ENCODE measurements at places on chromosomes 6 and 20.

- no peak for DNase-seq
Observed at GRCh38 chr6:129835691-129836090, 25.4 kb downstream of the TMEM244 start.

DNA sequence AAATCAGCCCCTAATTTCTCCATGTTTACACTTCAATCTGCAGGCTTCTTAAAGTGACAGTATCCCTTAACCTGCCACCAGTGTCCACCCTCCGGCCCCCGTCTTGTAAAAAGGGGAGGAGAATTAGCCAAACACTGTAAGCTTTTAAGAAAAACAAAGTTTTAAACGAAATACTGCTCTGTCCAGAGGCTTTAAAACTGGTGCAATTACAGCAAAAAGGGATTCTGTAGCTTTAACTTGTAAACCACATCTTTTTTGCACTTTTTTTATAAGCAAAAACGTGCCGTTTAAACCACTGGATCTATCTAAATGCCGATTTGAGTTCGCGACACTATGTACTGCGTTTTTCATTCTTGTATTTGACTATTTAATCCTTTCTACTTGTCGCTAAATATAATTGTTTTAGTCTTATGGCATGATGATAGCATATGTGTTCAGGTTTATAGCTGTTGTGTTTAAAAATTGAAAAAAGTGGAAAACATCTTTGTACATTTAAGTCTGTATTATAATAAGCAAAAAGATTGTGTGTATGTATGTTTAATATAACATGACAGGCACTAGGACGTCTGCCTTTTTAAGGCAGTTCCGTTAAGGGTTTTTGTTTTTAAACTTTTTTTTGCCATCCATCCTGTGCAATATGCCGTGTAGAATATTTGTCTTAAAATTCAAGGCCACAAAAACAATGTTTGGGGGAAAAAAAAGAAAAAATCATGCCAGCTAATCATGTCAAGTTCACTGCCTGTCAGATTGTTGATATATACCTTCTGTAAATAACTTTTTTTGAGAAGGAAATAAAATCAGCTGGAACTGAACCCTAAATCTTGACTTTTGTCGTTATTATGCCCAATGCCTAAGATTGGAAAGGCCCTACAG lies 4.5 kb downstream of the SOX4 start:
- DNase-seq = no peak

DNA sequence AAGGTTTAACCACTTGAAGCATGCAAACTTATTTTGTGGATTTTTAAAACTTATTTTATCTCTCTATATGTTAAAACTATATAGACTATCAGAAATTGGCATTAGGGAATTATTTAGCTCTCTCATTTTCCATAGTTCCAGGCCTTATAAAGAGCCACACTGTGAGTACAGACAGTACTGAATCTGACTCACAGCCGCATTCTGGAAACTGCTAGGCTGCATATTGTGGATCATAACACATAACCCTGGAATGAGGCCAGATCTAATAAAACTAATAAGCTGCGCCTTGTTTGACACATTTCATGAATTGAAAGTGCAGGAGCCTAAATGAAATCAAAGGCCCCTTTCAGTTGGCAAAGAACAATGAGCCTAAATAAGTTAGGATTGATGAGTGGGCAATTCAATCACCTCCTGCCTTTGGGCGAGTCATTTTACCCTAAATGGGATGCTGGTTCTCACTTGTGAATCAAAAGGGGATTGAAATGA lies 308.4 kb downstream of the PACRG start:
- DNase-seq = no peak

- DNase-seq = no peak
Observed at GRCh38 chr20:10761232-10761631, 87.4 kb upstream of the JAG1 start.

- DNase-seq = no peak
Observed at GRCh38 chr6:162675503-162675902, 52.1 kb downstream of the PRKN start.

GRCh38 chr6:84016029-84016428 lies 17.5 kb upstream of the MRAP2 start:
- no peak for DNase-seq

DNA sequence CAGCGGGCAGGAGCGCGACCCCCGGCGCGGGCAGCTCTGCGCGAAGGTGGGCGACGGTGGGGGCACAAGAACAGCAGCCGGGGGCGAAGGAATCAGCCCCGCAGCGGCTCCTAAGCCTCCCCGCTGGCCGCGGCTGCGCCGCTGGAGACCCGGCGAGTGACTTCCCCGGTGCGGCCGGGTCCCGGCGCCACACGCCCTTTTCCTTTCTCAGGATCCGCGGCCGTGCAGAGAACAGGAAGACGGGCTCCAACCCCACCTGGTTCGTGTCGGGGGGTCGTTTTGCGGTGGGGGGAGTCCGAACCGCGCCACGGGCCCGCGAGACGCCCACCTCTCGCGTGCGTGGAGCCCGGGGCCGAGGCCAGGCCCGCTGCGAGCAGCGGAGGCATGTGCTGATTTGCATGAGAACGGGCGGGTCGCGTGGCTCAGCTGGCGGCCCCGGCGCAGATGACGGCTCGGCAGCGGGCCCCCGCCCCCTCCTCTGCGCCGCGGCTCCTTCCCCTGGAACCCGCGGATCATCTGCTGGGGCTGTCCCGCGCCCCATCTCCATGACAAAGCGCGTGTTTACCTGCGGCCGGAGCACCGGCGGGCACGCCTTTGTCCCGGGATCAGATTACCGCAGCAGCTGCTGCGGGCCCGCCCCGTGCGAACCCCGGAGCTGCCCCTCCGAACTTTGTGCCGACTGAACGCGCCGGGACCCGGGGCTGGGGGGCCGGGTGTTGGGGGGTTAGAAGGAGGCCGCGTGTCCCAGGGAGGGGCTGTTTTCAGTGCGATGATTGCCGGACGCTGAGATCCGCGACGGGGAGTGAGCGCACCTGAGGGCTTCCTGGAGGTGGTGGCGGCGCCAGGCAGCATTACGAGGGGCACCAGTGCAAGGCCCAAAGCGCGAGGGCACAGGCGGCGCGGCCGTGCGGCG lies 4.9 kb upstream of the DLL1 start:
- no peak for DNase-seq

- no peak for DNase-seq
Observed at GRCh38 chr20:22403022-22403631, 181.2 kb downstream of the FOXA2 start.

GRCh38 chr6:92944132-92944531 lies 475.2 kb downstream of the EPHA7 start:
- DNase-seq = no peak

- no peak for DNase-seq
Observed at GRCh38 chr20:23203951-23204730, 118.0 kb upstream of the CD93 start.

GRCh38 chr6:28258877-28259777 lies at the start of gene NKAPL:
Gene NKAPL (plus strand): TSS chr6:28259297. CDS start chr6:28259372, 75 bp downstream.
- no peak for DNase-seq

- DNase-seq = no peak
Observed at GRCh38 chr6:56297022-56297989, 49.9 kb upstream of the COL21A1 start.

DNA sequence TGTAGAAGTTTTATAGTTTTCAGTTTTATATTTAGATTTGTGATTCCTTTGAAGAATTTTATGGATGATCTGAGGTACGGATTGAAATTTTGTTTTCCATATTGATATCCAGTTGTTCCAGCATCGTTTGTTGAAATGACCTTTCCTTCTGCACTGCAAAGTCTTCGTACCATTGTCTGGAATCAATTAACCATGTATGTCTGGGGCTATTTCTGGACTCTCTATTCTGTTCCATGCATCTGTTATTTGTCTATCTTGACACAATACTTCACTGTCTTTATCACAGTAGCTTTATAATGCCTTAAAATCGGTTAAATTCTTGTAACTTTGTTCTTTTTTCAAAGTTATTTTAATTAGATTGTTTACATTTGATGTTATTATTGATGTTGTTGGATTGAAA lies 154.9 kb downstream of the FARS2 start:
- no peak for DNase-seq

- DNase-seq = no peak
Observed at GRCh38 chr6:1821513-1822183, 211.9 kb downstream of the FOXC1 start.

DNA sequence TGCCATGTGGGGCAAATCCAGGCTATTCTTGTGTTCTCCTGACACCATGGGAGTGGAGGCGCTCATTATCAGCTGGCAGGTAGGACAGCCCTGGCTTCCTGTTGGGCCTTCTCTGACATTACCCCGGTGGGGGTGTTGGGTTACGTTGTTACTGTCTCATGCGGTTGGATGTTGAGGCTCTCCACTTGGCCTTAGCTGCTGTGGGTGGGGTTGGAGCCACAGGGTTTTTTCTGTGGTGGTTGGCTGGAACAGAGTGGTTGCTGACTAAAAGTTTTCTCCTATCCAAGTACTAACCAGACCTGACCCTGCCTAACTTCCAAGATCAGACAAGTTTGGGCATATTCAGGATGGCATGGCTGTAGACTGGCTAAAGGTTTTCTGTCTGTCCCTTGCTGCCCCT lies 20.2 kb downstream of the RIPK1 start:
- no peak for DNase-seq

- DNase-seq = no peak
Observed at GRCh38 chr6:20436719-20437118, 35.0 kb downstream of the E2F3 start.

DNA sequence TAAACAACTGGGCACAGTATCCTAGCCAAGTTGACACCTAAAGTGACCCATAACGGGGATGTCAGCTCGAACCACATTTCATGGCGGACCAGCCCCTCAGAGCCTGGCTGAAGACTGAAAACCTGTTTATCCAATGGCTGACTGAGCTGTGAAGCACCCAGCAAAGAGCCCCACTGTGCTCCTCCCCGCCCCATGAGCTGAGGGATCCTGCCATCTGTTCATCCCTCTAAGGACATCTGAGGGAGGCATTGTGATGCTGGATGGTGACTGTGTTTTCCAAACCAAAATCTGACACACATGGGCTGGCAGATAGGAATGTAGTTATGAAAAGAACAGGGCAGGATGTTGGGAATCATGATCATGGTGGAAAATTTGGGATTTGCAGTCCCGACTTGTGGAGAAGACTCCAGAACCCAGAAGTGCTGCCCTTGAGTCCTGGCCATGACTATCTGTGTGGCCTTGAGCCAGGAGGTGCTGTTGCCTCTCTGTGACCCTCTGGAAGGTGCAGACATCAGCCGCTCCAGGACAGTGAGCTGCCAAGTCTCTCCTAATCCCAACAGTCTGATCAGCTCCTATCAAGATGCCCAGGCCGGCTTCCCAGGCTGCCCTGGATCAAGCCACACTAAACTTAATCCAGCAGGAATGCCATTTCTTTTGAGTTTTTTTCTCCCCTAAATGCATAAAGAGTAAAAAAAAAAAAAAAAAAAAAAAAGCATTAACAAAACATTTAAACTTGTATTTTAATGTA lies 5.7 kb downstream of the EDN3 start:
- no peak for DNase-seq

- no peak for DNase-seq
Observed at GRCh38 chr6:139099984-139100383, 34.9 kb upstream of the HECA start.

DNA sequence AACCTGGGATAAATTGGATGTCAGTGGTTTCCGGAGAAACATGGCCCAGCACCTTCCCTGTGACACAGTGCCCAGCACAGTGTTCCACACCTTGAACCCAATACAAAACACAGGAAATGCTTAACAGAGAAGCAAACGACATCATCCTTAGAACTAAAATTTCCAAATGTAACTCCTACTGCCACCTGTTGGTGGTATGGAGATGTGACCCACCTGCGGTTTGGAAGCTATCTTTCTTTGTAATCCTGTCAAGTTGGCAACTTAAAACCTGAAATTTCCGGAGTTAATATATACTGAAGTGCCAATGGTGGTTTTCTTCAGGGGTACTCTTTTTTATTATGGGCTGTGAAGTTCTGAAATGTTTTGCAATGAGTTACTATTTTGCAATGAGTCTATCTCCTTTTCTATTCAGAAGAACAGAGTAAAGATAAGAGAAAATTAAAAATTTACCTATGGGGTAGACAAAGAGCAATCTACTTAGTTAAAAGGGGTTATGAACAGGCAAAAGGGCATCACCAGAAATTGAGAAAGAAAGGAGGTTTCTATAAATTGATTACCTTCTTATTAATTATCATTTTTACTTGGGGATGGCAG lies 658.8 kb downstream of the PTPRT start:
- DNase-seq = no peak

- DNase-seq = peak; percentile 47
Observed at GRCh38 chr6:35522660-35523658, 10.3 kb upstream of the TULP1 start.

GRCh38 chr6:164827537-164827936 lies 481.9 kb downstream of the C6orf118 start:
- DNase-seq = no peak

- DNase-seq = no peak
Observed at GRCh38 chr6:3627956-3628835, 123.3 kb downstream of the PXDC1 start.

DNA sequence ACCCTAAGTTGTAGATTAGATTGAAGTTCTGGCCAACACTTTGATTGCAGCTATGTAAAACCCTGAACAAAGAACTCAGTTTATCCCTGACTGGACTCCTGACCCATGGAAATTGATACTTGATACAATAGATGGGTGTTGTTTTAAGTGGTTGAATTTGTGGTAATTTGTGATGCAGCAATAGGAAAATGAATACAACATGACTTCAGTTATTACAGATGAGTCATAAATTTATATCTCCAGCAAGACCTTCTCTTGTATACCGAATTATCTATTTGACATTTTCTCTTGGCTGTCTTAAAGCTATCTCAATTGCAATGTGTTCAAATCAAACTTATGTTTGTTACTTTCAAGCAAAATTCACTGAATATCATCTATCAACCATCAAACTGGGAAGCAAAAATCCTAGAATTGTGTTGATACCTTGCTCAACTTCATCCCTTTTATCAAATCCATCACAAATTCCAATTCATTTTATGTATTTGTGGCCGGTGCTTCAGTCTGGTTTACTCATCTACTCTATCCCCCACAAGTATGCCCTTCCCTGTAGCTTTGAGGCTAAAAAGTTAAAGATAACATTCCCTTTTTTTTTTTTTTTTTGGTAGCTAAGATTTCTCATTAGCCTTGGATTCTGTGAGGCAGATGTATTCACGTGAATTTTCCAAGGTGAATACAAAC lies 129.4 kb upstream of the CENPW start:
- DNase-seq = no peak

DNA sequence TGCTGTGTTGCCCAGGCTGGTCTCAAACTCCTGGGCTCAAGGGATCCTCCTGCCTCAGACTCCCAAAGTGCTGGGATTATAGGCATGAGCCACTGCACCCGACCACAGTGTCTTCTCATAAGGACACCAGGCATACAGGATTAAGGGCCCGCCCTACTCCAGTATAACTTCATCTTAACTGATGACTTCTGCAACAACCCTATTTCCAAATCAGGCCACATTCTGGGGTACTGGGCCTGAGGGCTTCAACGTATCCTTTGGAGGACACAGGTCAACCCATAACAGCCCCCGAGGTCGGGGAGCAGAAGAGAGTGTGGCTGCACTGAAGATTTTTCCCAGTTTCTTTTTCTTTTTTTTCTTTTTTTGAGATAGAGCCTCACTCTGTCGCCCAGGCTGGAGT lies 39.7 kb downstream of the SUN5 start:
- DNase-seq = no peak

- DNase-seq = no peak
Observed at GRCh38 chr6:42264162-42264851, 46.6 kb upstream of the MRPS10 start.
